ENCODE measurements at places on chromosomes 1 and 21.

DNA sequence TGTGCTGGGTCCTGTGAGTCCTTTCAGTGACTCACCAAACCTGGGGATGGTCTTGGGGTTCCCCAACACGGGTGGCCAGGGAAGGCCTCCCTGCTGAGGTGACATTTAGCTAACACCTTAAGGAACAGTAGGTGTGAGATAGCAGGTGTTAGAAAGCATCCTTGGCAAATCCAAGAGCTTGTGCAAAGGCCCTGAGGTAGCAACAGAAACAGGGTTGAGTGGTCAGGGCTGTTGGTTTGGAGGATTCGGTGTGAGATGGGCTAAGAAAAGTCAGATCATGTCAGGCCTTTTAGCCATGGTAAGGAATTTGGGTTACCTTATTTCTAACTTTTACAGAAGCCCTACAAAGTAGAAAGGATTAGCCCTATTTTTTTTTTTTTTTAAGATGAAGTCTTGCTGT is 343.0 kb downstream of the CAMTA1 start:
- no peak for DNase-seq

- DNase-seq = no peak
These were observed 28.5 kb upstream of the PTGS2 start for GRCh38 chr1:186708694-186709097.

DNA sequence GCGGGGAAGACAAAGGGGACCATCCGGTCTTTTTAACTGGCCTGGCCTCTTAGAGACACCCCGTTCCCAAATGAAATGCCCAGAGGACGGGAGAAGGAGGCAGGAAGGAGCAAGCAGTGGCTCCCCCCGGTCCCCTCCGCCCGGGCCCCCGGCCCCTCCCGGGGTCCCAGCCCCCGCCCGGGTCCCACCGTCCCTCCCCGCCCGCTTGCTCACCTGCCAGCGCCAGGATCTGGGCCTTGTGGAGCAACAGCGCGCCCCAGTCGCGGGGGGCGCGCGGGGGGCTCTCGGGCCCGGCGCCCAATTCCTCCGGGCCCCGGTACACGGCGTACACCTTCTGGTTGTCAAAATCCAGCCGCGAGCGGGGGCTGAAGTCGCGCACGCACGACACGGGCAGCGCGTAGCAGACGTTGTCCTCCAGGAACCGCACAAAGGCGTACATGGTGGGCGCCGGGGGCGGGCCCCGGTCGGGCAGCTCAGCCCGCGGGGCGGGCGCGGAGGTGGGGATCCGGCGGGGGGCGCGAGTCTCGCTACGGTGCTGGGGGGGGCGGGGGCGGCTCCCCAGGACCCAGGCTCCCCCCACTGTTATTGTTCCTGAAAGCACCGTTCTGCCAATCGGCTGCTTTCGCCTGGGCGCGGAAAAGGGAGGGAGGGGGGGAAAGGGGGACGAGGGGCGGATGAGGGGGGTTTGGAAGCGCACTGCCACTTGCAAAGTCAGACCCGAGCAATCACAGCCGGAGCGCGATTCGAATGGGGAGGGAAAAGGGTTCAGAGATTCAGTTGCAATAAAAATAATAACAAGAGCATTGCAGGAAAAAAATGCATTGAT is at the start of gene BEND5:
Gene BEND5, minus strand, starts transcription at position 499 of the 826 bp plus-strand sequence. Its CDS starts 60 bp downstream, at position 439.
- no peak for DNase-seq

DNA sequence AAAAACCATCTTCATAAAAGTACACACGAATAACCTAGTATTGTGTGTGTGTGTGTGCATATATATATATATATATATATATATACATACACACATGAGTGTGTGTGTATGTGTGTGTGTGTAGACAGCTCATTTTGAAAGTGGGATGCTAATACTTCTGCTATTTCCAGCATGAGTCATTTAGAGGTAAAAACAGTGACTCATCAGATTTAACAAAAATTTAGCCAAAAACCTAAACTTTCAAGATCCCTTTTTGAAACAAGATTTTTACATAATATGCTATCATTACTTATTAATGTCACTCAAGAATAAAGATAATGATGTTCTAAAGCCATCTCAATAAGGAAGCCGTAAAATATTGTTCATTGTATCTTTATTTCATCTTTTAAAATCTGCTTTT is 35.6 kb upstream of the ADGRL4 start:
- no peak for DNase-seq

DNA sequence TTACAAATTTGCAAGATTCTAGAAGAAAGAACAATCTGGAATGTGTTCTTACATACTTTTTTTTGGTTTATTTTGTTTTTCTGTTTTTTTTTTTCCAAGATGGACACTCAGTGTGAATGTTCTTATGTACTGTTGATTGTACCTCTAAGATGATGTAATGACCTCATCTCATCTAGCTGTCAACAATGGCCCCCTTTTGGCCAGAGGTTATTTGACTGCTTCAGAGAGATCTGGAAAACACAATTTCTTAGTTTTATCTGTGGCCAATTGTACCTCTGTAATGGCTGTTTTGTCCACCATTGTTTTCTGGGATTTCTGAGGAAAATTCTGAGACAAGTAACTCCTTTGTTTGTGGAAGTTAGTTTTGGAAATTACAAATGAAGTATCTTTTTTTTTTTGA is 38.9 kb downstream of the ST6GALNAC3 start:
- no peak for DNase-seq

DNA sequence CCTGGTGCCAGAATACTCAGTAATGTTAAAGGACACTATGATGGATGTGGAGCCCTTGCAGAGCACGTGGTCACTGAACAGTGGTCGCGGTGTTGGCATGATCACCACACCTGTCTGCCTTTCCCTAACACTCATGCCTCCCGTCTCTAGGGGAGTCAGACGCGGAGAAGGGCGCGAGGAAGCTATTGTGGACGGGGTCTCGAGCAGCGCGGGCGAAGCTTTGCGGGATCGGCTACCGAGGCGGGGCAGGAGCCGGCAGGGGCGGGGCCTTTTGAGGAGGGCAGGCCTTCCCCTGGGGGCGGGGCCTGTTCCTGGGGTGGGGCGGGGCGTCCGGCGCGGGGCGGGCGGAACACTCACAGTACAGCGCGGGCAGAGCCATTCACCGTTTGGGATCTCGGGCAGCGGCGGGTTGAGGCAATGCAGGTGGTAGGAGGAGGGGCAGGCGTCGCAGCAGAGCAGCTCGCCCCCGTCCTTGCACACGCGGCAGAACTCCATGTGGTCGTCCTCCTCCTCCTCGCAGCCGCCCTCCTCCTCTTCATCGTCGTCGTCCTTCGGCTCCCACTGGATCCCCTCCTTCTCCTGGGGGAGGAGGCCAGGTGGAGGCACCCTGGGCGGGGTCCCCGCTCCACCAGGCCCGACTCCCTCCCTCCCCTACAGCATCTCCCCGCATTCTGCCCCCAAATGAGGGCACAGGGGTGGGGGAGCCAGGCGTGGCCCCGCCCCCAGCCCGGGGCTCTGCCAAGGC is 31.5 kb downstream of the CHD5 start:
- DNase-seq = no peak

- DNase-seq = no peak
These were observed 42.5 kb downstream of the ITPKB start for GRCh38 chr1:226696547-226696946.

DNA sequence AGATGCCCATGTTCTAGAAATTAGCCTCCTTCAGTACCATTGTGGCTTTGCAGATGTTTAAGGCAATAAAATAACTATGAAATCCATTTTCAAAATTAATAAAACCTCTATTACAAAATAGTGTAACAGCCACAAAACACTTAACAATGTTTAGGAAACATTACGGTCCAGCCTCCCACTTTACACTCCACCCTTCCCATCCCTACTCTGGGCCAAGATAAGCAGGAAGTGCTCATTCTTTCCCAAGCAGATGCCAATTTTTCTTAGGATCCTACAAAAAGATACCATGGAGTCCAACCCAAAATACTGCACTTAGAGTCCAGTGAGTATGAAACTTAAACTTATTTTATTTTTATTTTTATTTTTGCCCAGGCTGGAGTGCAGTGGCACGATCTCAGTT is 150.8 kb downstream of the NR5A2 start:
- DNase-seq = no peak

DNA sequence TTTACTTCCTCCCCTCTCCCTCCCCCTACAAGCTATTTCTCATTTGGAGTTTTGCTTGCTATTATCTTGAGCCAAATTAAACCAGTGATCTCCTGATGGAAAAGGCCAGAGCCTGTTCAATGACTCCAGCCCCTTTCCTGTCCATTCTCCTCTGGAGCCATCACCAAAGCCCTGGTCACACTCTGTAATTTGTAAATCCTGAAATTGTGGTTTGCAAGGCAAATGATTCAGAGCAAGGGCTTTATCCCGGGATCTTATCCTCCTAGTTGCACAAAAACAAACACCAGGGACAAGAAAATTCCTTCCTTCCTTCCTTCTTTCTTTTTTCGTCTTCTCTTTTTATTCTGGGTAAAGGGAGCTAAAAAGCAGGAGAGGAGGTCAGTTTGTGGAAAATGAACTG is 366.1 kb upstream of the ST6GALNAC5 start:
- no peak for DNase-seq

Data from NAMALWA (cell line).